ENCODE measurements at places on chromosomes 12 and 14.

- DNase-seq: peak; percentile 46
These were observed 123.9 kb downstream of the PRMT8 start for GRCh38 chr12:3614806-3615466.

DNA sequence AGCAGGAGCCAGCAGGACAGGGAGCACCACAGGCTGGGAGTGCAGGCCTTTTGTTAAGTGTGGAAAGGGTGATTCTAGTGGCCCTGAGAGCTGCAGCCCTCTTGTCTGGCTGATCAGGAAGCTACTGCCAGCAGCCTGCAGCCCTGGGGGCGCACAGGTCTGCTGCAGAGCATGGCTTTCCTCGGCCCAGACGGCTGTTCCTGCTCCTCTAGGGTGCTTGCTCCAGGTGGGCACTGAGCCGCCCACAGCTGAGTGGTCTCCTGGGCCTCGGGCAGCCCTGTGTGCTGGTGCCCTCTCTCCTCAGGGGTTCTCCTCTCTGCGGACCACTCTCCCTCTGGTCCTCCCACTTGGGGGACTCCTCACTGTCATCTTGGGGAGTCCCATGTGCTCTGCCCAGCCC, 18.9 kb downstream of the CCDC88C start:
- no peak for DNase-seq

DNA sequence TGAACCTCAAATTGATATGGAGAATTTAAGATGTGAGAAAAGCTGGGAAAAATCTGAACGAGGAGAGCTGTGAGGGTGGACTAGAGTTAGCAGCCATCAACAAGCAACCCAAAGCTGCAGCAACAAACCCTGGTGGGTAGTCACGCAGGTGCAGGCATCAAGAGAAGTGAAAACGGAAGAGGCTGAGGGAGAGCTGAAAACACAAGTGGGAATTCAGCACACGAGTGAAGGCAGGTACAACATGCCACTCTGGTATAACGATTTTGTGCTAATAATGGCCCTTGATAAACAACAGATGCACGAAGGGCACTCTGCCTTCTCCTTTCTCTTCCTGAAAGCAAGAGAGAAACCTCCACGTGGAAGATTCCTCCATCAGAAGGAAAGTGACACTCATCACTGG, 11.5 kb downstream of the TCL1B start:
- no peak for DNase-seq

DNA sequence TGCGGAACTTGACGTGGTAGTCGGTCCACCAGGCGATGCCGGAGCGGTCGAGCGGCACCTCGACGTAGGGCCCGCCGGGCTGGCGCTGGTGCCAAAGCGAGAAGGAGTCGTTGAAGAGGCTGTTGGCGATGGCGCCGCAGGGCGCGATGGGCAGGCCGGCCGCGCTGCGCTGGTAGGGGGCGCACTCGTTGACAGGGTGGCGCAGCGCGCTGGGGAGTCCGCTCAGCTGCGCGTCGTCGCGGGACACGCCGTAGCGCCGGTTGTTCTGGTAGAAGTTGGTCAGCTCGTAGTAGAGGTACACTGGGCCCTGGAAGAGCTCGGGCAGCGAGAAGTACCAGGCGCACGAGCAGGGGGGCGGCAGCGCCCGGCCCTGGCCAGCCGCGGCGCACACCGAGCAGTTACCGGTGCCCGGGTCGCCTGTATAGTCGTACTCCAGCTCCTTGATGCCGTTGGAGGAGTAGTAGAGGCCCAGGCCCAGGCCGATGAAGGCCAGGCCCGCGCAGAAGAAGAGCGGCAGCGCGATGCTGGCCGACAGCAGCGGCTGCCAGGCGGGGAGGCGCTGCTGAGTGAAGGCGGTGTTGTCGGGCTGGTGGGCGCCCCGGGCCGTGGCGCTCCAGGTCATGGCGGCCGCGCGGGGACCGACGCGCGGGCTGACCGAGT, 482 bp downstream of the TMEM30B start:
- DNase-seq: peak; percentile 76

DNA sequence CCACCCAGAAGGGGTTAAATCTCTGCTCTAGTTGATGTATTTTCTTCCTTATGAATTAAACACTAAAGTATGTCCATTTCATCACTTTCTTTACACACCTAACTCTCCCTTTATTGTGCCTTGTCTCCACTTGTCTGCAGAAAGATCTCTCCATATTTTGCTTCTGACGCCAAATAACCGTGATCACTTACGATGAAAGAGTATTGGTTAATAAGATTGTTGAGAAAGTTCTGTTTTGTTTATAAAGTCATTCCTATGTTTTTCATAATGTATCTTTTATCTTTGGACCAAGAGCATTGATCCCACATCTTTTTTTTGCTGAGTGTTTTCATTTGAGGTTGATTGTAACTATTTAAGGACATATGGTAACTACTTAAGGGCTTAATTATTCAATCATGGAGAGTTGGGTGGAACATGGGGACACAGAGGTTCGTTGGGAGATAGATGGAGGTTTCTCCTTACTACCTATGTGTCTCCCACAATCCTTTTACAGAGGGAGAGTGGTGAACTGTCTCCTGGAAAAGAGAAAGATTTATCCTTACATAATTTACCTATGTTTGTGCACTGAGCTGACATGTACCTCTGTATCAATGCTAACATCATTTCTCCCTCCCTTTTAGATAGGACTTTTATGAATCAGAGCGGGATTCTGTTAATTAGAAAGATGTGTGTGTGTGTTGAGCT, 120.7 kb upstream of the SLC38A2 start:
- no peak for DNase-seq

DNA sequence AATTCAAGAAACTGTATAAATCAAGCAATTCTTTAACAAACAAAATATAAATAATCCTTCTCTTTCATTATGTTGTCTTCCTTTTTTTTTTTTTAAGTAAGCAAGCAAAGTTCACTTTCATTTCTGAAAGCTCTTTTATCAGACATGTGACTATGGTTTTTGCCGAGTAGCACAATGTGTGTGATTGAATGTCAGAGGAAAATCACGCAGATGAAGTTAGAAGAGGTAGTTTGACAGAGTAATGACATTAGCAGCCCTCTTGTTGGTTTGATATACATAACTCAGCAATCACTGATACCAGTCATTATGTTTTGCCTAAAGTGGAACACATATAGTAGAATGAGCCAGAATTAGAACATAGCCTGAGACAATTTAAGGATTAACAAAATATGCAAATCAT, 19.0 kb downstream of the ALX1 start:
- no peak for DNase-seq

- DNase-seq: no peak
These were observed 2.4 kb upstream of the PDE6H start for GRCh38 chr12:14970473-14970872.

DNA sequence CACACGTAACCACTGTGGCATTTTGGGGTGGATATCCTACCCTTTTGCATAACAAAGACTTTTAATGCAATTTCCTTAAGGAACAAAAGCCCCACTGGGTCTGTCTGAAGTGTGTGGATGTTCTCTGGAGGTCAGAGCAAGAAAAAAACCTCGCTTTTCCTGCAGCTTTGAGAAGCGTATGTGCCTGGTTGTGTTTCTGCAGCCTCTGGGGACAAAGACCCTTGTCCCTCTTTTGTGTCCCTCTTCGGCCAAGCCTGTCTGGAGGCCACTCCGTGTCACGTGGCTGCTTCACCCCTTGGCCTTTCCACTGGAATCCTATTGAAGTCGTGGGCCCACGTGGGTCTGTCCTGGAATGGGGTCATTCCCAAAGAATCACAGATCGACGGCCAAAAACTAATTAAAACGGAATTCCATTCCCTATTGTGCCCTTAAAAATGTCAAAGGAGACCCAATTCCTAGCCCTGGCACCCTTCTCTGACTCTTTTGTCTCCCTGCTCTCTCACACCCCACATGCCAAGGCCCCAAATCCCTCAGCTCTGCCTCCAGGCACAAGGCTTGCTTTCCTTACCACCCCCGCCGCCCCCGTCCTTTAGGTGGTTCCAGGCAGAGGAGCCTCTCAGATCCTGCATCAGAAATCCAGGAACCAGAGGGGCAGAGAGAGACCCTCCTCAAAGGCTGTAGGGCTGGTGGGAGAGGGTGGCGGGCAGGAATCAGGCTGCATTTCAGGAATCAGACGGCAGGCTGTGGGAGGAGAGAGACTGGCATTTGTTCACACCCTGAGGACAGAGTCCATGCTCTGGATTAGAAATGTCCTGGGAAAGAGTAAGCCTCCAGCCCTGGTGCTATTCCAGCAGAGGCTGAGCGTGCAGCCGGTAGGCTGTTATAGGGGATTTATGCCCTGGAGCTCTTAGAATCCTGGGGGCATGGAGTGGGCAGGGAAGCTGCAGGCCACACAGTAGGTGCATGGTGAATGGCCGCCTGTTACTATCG, 12.6 kb upstream of the CYP46A1 start:
- no peak for DNase-seq

GRCh38 chr12:115672506-115673080, 604.9 kb downstream of the MED13L start:
- no peak for DNase-seq

GRCh38 chr12:46693034-46693433, 132.8 kb downstream of the SLC38A4 start:
- DNase-seq: no peak

All from muscle of leg (tissue), 16 donors.